MCF 10A (cell line): ENCODE measurements at places on chromosomes 11 and 22.
A peak's percentile ranks its signal among the peaks of the same experiment; 100 is the strongest.

DNA sequence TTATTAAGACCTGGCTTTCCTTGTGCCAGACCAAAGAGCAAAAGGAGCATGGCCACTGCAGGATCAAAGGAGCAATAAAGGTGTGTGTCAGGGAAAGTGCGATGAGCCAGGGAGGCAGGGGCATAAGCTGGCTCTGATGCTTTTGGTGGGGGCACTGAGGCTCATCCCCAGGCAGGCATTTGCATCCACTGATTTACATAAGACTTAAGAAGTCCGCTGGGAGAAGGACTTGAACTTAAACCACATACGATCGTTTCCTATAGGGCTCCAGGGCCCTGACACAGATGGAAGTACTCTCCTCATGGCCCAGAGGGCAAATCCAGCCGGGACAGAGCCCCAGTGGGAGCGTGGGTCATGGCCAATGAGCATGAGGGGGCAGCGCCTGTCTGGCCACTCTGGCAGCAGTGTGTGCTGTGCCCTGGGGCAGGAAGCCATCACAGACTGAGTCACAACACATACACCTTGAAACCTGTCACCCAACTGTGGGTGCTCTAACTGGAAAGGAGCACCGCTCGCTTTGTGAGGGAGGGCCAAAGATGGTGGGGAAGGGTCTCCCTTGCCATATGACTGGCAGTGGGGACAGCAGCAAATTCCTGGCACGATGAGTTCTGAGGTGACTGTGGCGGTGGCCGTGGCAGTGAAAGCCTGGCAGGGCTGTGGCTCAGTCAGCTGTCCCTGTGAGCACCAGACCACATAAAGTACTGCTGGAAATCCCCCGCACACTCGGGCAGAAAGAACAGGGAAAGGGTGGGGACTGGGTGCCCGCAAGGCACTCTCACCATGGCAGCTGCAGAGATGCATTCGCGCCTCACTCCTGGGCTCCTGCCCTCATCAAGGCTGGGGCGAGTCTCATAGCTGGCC is 79.4 kb upstream of the LMO1 start:
- no peak for DNase-seq

DNA sequence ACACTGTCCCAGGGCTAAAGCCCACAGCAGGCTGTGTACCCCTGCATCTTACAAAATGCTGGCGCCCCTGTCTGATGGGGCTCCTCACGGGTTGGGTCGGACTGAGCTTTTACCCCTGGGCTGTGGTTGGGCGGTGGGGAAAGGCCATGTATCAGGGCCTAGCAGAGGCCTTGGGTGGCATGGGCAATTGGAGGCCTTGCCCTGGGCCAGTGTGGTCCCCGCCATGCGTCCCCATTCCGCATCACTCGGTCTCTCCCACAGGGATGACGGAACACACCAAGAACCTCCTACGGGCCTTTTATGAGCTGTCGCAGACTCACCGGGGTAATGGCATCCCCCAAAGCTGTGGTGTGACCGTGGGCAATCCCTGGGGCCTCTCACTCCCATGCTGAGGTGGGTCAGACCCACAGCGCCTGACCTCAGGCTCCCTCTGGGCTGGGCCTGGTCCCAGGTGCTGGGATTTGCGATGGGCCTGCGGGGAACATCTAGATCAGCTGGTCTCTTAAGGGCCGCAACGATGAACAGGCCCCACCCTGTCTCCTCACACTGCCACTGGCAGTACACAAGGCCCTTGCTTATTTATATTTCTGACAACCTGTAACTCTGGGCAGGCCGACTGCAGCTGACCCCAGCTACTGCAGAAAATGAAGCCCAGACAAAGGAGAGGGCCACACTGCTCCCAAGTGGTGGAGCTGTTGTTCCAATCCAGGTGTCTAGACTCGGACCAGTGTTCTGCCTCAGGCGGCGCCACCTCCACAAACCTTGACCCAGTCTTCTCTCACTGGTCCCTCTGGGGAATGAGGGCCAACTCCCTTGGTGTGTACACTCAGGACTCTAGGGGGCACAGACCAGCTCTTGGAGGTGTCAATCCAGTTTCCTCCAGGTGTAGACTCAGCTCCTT is 12.3 kb downstream of the SLC16A8 start:
- DNase-seq: no peak

DNA sequence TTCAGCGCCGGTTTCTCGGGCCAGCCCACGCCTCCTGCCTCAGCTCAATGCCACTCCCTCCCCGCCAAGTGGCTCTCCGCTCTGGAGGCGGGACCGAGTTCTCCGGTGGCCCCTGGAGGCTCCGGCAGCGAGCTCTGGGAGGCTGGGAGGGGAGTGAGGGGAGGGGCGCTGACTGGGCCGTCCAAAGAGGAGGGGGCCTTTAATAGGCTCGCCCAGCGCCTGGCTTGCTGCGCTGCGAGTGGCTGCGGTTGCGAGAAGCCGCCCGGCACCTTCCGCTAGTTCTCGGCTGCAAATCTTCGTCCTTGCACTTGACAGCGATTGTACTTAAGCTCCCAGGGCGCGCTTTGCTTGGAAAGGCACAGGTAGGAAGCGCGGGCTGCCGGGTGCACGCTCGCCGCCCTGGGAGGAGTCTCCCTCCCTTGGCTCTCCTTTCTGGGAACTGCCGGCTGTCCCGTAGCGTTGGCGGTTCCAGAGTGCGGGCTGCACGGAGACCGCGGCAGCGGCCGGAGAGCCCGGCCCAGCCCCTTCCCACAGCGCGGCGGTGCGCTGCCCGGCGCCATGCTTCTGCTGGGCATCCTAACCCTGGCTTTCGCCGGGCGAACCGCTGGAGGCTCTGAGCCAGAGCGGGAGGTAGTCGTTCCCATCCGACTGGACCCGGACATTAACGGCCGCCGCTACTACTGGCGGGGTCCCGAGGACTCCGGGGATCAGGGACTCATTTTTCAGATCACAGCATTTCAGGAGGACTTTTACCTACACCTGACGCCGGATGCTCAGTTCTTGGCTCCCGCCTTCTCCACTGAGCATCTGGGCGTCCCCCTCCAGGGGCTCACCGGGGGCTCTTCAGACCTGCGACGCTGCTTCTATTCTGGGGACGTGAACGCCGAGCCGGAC is at the start of gene ADAMTS15:
TSS of gene ADAMTS15 (plus strand) at position 230 of the 894 bp plus-strand sequence. CDS start at position 559, 329 bp downstream.
- DNase-seq: peak; percentile 89

DNA sequence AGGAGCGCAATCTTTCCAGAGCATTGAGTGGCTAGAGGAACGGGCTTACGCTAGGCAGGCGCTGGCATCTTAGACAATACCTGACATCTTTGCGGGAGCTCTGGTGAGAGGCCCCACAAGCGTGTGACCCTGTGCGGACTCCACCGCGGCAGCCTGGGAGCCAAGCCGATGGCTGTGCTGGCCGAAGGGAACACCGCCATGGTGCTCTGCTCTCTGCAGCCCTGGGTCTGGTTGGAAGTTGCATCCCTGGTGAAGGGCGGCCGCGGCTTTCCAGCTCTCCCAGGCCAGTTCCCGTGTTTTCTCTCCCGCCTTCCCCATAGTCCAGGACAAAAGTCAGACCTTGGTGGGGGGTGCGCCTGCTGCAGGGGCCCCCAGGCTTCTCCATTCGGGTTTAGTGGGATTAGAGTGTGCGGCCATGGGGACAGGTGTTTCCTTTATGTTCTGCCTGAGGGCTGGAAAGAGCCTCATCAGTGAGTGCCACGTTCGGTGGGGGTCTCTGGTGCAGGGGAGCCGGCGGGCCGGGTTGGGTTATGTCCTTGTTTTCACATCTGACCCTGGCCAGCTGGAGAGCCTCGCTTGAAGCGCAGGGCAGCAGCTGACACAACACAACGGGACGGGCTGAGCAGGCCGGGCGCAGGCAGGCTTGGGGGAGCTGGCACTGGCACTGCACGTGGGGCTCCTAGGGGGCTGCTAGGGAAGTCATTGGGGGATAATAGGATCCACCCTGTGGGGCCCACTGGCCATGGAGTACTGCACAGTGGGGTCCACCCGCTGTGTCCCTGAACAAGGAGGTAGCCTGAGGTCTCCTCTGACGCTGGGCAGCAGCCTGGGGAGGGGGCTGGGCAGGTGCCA is 94.8 kb downstream of the KCNQ1 start:
- DNase-seq: no peak

DNA sequence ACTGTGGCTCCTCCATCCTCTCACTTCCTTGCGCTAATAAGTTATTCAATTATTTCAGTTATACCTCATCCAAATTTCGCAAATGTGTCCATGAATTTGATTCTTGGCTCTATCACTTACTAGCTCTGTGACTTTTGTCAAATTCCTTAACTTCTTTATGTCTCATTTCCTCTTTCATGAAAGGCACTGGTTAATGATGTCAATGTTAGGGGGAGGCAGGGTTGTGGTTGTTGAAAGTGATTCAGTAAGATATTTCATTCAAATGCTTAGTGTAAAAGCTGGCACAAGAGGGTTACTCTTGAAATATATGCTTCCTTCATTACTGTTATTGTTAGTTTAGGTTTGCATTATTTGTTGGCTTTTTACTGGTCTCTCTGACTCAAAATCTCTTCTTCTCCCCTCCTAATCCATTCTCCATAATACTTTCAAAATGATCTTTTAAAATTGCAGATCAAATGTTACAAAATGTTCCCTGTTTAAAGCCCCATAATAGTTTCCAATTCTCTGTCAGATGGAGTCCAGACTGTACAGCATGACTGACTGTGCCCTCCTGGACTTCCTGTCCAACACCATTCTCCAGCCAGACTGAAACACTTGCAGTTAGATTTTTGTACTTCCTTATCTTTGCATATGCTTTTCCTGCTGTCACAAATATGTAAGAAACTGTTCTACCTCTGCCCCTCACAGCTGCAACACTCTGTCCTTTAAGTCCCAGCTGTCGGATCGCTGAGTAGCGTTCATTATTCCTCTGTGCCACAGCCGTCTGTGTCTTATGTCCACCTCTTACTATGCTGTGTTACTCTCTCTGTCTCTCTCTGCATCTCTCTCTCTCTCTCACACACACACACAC is 510.6 kb upstream of the RAG2 start:
- DNase-seq: no peak

DNA sequence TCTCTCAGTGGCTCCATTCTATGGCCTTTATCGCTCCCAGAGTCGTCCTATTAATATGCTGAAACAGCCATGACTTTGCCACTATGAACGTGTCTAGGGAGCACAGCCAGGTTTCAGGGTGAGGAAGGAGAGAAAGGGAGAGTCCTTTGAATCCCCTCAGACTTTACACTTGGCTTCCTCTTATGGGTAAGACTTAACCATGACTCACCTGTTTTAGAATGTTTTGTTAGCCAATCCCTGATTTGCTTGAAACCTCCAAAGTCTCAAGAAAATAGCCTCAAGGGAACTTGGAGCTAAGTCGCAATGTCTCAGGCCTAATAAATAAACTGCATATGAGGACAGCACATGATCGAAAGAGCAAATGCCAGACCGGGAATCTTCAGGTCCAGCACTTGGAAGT is 131.2 kb upstream of the RCN1 start:
- peak; percentile 63 for DNase-seq
